ENCODE measurements at places on chromosomes 3 and 15.

- no peak for DNase-seq
These were observed 177.8 kb downstream of the NECTIN3 start for GRCh38 chr3:111249421-111249820.

DNA sequence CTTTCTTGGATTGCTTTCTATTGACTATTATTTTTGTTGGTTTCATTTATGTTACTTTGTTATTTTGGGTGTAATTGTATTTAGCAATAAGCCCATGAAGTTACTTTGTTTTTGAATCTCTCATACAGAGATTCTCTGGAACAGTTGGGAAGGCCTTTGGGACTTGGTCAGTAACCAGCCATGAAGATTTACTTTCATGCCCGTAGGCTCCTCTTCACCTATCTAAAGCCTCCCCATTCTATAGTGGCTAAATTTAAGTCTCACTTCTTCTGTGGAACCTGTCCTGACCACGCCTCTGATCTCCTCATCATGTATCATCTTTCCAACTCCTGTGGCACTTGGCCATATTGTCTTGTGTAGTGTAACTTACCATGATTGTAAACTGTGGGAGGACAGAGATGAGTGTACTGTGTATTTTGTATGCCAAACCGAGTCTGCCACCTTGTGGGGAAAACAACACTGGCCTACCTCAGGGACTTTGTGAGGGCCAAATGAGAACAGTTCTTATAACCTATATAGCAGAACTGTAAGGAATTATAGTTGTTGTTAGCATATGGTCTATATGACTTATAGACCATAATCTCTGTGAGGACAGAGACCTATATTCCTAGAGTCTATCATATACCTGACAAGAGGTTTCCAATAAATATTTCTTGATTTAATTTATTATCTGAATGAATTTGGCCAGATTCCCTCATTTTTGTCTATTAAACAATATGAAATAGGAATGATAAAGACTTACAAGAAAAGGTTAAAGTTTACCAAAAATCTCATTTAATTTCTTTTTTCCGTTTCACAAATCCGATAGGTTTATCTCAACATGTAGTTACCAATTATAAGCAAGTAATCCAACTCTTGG, 75.0 kb downstream of the STARD9 start:
- DNase-seq, result peak; percentile 82

- no peak for DNase-seq
These were observed 211.0 kb downstream of the GABRB3 start for GRCh38 chr15:26561896-26562295.

DNA sequence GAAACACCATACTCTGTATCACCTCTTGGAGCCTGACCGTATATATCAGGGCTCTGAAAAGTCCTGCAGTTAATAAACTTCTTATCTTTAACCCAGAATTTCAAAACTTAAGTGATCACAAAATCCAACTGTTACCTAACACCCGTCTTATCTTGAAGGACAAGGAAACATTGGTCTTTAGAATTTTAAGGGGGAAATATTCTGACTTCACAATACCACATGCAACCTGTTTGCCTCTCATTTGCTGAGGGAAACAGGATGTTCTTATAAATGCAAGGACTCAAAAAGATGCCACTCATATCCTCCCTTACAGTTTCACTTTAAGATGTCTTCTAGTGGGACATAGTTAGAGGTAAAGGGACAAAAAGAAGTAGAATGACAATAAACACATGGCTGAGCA, 67.9 kb downstream of the CRTC3 start:
- no peak for DNase-seq

Measured in dermis microvascular lymphatic vessel endothelial cell (primary cell).